ENCODE measurements at places on chromosomes 3 and 15.

DNA sequence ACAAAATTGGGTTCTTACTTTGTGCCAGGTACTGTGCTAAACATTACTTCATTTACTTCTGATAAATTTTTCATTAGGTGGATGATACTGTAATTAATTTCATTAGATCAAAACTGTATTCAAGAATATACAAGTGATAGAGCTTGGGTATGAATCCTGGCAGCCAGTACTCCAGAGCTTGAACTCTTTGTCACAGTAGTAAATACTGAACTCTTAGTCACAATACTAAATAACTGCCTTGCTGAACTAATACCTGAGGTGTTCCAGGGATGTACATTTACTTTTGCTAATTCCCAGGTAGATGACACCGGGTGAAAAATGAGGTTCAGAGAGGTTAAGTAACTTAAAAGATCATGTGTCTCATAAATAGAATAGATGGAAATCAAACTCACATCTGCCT, 20.3 kb downstream of the FXR1 start:
- no peak for DNase-seq

GRCh38 chr3:32243519-32243918, 5.0 kb downstream of the CMTM8 start:
- no peak for DNase-seq

- no peak for DNase-seq
These were observed 12.6 kb upstream of the SLMAP start for GRCh38 chr3:57743496-57743895.

- DNase-seq: no peak
These were observed 28.8 kb upstream of the CORO2B start for GRCh38 chr15:68550004-68550403.

DNA sequence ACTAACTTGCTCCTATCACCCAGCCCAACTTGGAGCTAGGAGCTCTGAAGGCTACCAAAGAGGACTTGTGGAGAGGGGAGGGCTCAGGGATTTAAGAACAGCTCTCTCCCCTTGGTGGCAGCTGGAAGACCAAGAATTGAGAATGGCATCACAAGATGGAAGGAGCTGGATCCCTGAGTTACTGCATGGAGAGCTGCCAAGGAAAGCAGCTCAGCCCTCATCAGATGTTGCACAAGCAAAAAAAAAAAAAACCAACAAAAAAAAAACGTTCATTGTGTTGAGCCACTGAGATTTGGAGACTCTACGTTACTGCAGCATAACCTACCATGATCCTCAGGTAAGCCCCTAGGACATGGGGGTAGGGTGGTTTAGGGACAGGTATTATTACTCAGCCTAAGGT, 41.0 kb downstream of the ITGB5 start:
- DNase-seq: no peak

All from GM18507 (cell line).